Fibroblast of the aortic adventitia (primary cell): ENCODE measurements at places on chromosomes 11 and 22. TPM values are rescaled to one million over a fixed set of nuclear protein-coding genes. Genes with fewer than 3 reads are reported as not detected.

PDGFD gene
- total RNA-seq = 32.4 and 37.4 TPM in 2 replicates

OR56A1 gene
- under 0.01 TPM in 1 of 2 replicates, not detected in the other for total RNA-seq

ABTB2 gene
- total RNA-seq = 0.82 and 1.7 TPM in 2 replicates

MYRF gene
- total RNA-seq = 0.16 and 0.18 TPM in 2 replicates

RTN4RL2 gene
- total RNA-seq = 0.09 and 0.90 TPM in 2 replicates

C22orf31 gene
- not detected in 2 replicates for total RNA-seq

CNGA4 gene
- total RNA-seq = not detected in 2 replicates

APOA4 gene
- not detected in 2 replicates for total RNA-seq

MRGPRF gene
- total RNA-seq = 34.3 and 41.8 TPM in 2 replicates

CD3E gene
- not detected in 2 replicates for total RNA-seq

SPTBN2 gene
- total RNA-seq = 0.27 and 4.9 TPM in 2 replicates

NXPE2 gene
- total RNA-seq = 0.09 TPM in 1 of 2 replicates, not detected in the other

GAB4 gene
- total RNA-seq = not detected in 2 replicates

FIBIN gene
- 15.5 and 22.6 TPM in 2 replicates for total RNA-seq

ZNF214 gene
- total RNA-seq = 2.9 and 5.2 TPM in 2 replicates

IFITM10 gene
- 2.2 and 5.9 TPM in 2 replicates for total RNA-seq

CARD18 gene
- total RNA-seq = not detected in 2 replicates

CHRNA10 gene
- total RNA-seq = 0.57 and 1.1 TPM in 2 replicates
